ENCODE measurements at places on chromosomes 5 and 9. TPM values are rescaled to one million over a fixed set of nuclear protein-coding genes. Genes with fewer than 3 reads are reported as not detected.

AHRR gene
- 0.43 TPM for total RNA-seq

MYMK gene
- not detected for total RNA-seq

SLC6A19 gene
- not detected for total RNA-seq

ADGRD2 gene
- not detected for total RNA-seq

C9orf153 gene
- total RNA-seq: 0.48 TPM
